T-cell (primary cell): ENCODE measurements at places on chromosomes 5 and 9.

GRCh38 chr9:109861499-109861898 is 81.5 kb downstream of the PALM2AKAP2 start:
- no peak for DNase-seq
- no peaks in the 10 kb centered on the region for H3K36me3 ChIP-seq
- H3K4me1 ChIP-seq, result no peaks in the 10 kb centered on the region
- H3K4me3 ChIP-seq, result no peak overlapping the region

GRCh38 chr9:35736201-35736633 is 3.8 kb downstream of the CREB3 start:
- peaks cover 30% of the 10 kb centered on the region for H3K4me1 ChIP-seq
- no peak overlapping the region for H3K4me3 ChIP-seq
- no peak overlapping the region for H3K27ac ChIP-seq
- peaks cover 19% of the 10 kb centered on the region for H3K36me3 ChIP-seq

DNA sequence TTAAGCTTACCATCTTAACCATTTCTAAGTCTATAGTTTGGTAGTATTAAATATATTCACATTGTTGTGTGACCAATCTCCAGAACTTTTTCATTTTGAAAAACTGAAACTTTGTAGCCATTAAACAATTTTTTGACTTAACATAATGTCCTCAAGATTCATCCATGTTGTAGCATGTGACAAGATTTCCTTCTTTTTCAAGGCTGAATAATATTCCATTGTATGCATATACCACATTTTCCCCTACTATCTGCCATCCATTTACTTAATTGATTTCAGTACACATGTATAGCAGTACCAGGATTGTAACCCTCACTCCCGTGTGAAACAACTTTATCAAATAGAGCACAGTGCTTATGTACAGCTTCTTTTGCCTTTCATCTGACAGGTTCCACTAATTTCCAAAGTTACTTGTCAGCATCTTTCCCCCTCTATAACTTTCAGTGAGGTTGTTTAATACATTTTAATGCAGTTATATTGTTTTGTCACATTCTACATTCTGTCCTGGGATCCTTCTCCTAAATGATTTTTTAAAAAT is 7.4 kb upstream of the GNPDA1 start:
- DNase-seq, result no peak
- peaks cover 37% of the 10 kb centered on the region for H3K4me1 ChIP-seq
- no peaks in the 10 kb centered on the region for H3K36me3 ChIP-seq
- H3K4me3 ChIP-seq, result no peak overlapping the region

DNA sequence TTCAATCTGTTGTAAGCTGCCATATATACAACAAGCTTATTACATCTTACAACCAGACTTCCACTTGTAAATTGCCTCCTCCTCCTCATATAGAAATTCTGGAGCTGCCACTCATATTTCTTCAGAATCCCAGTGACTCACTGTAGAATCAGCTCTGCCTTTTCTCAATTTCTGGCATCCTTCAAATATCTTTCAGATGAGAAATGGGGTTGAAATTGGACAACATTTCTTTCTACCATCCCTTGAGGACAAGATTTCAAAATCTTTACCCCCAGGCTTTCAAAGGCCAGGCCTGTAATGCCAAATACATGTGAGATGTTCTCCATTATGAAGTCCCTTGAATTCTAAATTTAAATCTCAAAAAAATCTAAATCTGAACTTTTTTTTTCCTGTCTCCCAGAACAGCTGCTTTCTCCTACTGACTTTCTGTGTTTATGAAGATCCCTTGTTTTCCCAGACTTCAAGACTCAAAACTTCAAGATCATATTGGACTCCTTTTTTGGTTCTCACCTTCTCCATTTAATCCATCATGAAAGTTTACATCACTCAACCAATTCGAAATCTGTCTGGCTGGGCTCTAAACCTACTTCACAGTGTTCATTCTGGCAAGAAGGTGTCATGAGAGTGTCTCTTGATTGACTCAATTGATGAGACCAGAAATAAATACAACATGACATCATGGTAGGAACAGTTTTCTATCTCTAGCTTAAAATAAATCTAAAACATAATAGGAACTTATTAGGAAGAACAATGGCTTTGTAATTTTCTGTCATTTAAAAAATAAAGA is 109.8 kb downstream of the HMHB1 start:
- H3K4me1 ChIP-seq, result no peaks in the 10 kb centered on the region
- DNase-seq, result no peak
- no peak overlapping the region for H3K27ac ChIP-seq
- H3K36me3 ChIP-seq, result no peaks in the 10 kb centered on the region

DNA sequence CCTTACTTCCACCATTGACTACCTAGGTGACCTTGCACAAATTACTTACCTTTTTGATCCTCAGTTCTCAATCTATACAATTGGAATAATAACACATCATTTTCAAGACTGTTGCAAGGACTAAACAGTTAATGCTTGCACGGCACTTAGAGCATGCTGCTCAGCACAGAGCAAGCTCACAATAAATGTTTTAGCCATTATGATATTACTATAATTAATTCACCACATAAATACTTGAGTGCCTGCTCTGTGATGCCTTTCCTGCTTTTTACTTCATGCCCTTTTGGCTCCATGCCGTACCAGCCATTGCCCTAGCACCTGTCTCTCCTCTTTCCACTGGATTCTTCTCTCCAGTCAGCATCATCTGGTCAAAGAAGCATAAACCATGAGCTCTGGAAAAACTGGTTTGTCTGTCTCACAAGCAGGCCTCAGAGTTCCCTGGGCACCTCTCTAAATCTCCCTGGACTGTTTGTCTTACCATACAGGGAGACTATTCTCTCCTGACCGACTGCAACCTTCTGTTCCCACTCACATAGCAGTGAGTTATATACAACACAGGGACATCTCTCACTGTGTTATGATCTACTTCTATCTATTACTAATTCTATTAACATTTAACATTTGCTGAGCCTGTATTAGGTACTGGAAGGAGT is 260.4 kb upstream of the ADRA1B start:
- DNase-seq, result no peak
- H3K4me1 ChIP-seq, result no peaks in the 10 kb centered on the region
- H3K27me3 ChIP-seq, result no peaks in the 10 kb centered on the region
- H3K4me3 ChIP-seq, result no peak overlapping the region
- no peaks in the 10 kb centered on the region for H3K36me3 ChIP-seq
- no peak overlapping the region for H3K27ac ChIP-seq

DNA sequence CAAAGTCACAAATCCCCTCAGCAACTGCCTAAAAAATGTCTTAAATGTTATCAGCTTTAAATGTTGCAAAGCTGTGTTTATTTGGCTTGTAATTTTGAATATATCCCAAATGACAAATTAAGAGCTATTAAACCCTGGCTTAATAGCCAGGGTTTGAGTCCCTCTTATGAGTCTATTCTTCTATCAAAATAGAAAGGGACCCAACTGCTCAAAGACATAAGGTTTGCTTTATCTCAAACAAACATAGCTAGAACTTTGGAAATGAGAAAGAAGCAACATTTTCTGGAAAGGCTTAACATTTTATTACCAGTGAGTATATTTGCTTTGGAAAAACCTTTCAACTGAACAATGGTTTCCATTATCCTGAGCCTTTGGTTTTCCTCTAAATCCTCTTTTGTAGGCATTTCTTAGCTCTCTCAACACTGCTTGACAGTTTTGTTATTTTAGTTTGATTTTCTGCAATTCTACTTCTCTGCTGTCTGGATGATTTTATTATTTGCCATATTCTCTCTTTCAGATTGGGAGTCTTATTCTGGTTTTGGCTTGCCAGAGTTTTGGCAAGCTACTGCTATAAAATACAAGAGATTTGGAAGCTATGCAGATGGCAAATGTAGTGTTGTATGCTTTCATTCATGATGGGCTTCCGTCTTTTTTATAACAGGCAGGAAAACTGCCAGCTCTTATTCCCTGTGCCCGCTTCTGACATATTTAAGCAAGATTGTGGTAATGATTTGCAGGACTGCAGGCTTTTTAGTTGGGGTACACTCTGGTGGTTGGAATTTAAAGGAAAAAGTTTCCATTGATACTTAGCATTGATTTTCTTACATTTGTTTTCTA is 734.9 kb downstream of the DTWD2 start:
- H3K4me1 ChIP-seq, result no peaks in the 10 kb centered on the region
- H3K36me3 ChIP-seq, result no peaks in the 10 kb centered on the region
- H3K4me3 ChIP-seq, result no peak overlapping the region
- H3K27ac ChIP-seq, result no peak overlapping the region
- H3K27me3 ChIP-seq, result no peaks in the 10 kb centered on the region
- no peak for DNase-seq

GRCh38 chr9:19649336-19650041 is 139.3 kb downstream of the SLC24A2 start:
- H3K36me3 ChIP-seq, result no peaks in the 10 kb centered on the region
- no peak overlapping the region for H3K27ac ChIP-seq
- H3K27me3 ChIP-seq, result no peaks in the 10 kb centered on the region
- DNase-seq, result no peak
- no peak overlapping the region for H3K4me3 ChIP-seq

DNA sequence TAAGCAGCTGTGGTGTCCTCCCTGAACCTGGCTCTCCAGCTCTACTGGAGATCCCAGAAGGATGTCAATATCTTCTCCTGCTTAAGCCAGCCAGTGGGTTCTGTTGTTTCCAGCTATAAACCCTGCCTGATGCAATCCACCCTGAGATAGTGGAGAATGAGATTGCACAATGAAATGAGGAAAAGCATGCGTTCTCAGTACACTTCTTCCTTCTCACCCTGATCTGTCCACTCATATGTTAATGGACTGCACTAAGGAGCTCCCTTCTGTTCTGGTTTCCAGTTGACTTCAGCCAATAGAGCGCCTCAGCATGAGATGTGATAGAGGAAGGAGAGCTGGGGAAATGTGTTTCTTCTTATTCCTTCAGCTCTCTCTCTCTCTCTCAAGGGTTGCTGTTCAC is 40.0 kb upstream of the CDH6 start:
- no peak overlapping the region for H3K27ac ChIP-seq
- no peaks in the 10 kb centered on the region for H3K4me1 ChIP-seq
- H3K36me3 ChIP-seq, result no peaks in the 10 kb centered on the region
- no peak for DNase-seq
- H3K27me3 ChIP-seq, result no peaks in the 10 kb centered on the region

GRCh38 chr9:101119206-101119819 is 90.8 kb downstream of the PLPPR1 start:
- H3K4me1 ChIP-seq, result no peaks in the 10 kb centered on the region
- no peaks in the 10 kb centered on the region for H3K36me3 ChIP-seq
- H3K27me3 ChIP-seq, result no peaks in the 10 kb centered on the region
- H3K4me3 ChIP-seq, result no peak overlapping the region

- H3K4me1 ChIP-seq, result no peaks in the 10 kb centered on the region
- DNase-seq, result no peak
- peaks cover 3% of the 10 kb centered on the region for H3K36me3 ChIP-seq
- no peaks in the 10 kb centered on the region for H3K27me3 ChIP-seq
These were observed 30.2 kb downstream of the TJP2 start for GRCh38 chr9:69204326-69204725.

GRCh38 chr5:95915999-95916686 is 45.5 kb downstream of the ELL2 start:
- H3K27me3 ChIP-seq, result no peaks in the 10 kb centered on the region
- peaks cover 3% of the 10 kb centered on the region for H3K4me1 ChIP-seq
- H3K27ac ChIP-seq, result no peak overlapping the region
- DNase-seq, result no peak

GRCh38 chr5:60148366-60148765 is 254.8 kb upstream of the PDE4D start:
- H3K27me3 ChIP-seq, result no peaks in the 10 kb centered on the region
- H3K27ac ChIP-seq, result no peak overlapping the region
- H3K36me3 ChIP-seq, result no peaks in the 10 kb centered on the region
- DNase-seq, result no peak
- no peak overlapping the region for H3K4me3 ChIP-seq
- H3K4me1 ChIP-seq, result no peaks in the 10 kb centered on the region

- DNase-seq, result no peak
- H3K4me1 ChIP-seq, result no peaks in the 10 kb centered on the region
- no peaks in the 10 kb centered on the region for H3K27me3 ChIP-seq
- no peak overlapping the region for H3K4me3 ChIP-seq
- H3K36me3 ChIP-seq, result no peaks in the 10 kb centered on the region
- H3K27ac ChIP-seq, result no peak overlapping the region
These were observed 118.7 kb upstream of the CCDC112 start for GRCh38 chr5:115415143-115415491.

DNA sequence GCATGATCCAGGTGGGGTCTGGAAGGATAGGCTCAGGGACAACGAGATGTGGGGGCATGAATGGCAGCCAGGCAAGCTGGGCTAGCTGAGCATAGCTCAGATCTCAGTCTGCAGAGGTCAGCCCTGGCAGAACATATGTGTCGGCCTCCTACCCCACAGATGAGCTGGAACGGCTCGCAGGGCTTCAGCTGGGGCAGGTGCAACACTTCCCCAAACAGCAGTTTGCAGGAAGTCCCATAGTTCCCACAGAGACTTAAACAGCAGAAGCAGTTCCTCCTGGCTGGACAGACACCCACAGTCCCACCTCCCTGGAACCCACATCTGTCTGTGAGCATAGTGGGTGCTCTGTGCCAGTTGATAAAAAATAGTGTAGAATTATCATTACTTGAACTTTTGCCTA is 404.6 kb downstream of the GADD45G start:
- no peak overlapping the region for H3K27ac ChIP-seq
- no peaks in the 10 kb centered on the region for H3K4me1 ChIP-seq
- H3K36me3 ChIP-seq, result no peaks in the 10 kb centered on the region
- no peak overlapping the region for H3K4me3 ChIP-seq
- no peaks in the 10 kb centered on the region for H3K27me3 ChIP-seq

- peak overlapping the region; percentile 68 for H3K4me3 ChIP-seq
- DNase-seq, result no peak
- H3K27me3 ChIP-seq, result no peaks in the 10 kb centered on the region
- H3K27ac ChIP-seq, result no peak overlapping the region
- H3K36me3 ChIP-seq, result no peaks in the 10 kb centered on the region
These were observed 388 bp downstream of the ANKS6 start for GRCh38 chr9:98795970-98796363.

GRCh38 chr9:138072897-138073296 is 195.3 kb downstream of the CACNA1B start:
- no peak for DNase-seq
- no peaks in the 10 kb centered on the region for H3K27me3 ChIP-seq
- no peak overlapping the region for H3K4me3 ChIP-seq
- H3K27ac ChIP-seq, result no peak overlapping the region
- H3K4me1 ChIP-seq, result no peaks in the 10 kb centered on the region

DNA sequence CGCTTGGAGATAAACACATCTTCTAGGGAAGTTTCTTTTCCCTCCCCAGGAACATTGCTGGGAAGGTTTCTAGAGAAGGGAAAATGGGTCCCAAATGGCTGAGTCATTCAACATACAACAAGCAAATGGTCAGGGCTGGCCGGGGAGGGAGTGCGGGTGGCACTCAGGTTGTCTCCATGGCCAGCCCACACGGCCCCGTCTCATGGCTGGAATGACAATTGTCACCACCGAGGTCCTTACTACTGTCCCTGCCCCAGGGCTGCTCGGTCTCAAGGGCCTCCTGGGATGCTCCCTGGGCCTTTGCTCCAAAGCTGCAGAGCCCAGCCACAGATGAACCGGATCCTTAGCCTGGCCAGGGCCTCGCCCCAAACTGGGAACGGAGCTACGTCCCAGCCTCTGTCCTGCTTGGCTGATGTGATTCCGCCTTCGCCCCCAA is 121.9 kb downstream of the FGF18 start:
- H3K4me1 ChIP-seq, result no peaks in the 10 kb centered on the region
- no peak overlapping the region for H3K27ac ChIP-seq
- DNase-seq, result no peak
- no peaks in the 10 kb centered on the region for H3K36me3 ChIP-seq
- no peaks in the 10 kb centered on the region for H3K27me3 ChIP-seq
